ENCODE measurements at places on chromosomes 3 and 15.

- DNase-seq = no peak
Observed at GRCh38 chr15:70923311-70924080, 30.9 kb downstream of the LRRC49 start.

DNA sequence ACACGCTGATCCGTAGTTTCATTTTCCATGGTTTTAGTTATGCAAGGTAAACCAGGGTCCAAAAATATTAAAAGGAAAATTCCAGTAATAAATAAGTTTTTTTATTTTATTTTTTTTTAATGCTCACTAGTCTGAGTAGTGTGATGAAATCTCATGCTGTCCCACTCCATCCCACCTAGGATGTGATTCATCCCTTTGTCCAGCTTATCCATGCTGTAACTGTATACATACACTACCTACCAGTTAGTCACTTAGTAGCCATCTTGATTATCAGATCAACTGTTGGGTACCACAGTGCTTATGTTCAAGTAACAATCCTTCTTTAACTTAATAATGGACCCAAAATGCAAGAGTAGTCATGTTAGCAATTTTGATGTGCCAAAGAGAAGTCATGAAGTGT is 75.2 kb downstream of the ESYT3 start:
- no peak for DNase-seq

DNA sequence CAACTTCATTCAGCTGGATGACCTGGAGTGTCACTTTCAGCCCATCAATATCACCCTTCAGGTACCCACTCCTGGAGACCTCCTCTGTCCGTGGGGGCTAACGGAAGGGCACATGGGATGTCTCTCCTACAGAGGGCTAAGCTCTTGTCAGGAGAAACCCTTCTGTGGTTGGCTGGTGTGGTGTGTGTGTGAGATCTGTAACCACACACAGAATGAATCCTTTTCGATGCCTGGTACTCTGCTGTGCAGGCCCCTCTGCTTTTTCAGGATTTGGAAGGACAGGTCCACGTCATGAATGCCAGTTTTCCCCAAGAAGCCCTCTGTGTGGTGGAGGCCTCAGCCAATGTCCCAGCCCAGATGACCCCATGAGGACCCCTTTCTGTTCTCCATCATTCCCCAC is 117.7 kb upstream of the CTDSPL start:
- DNase-seq = no peak

DNA sequence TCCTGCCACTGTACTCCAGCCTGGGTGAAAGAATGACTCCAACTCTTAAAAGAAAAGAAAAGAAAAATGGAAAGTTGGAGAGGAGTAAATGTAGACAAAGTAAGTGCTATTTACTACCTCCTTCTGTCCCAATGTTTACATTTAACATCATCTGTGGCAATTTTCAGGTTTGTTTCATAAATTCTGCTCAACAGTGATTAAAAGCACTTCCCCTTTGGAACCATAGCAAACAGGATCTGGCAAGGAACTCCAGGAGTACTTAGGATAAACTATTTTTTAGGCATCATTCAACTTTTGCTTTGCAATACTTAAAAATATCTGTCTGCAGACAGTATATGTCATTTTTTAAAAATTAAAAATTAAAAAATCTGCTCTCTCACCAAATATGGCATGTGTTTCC is 5.5 kb upstream of the CX3CR1 start:
- DNase-seq = no peak

DNA sequence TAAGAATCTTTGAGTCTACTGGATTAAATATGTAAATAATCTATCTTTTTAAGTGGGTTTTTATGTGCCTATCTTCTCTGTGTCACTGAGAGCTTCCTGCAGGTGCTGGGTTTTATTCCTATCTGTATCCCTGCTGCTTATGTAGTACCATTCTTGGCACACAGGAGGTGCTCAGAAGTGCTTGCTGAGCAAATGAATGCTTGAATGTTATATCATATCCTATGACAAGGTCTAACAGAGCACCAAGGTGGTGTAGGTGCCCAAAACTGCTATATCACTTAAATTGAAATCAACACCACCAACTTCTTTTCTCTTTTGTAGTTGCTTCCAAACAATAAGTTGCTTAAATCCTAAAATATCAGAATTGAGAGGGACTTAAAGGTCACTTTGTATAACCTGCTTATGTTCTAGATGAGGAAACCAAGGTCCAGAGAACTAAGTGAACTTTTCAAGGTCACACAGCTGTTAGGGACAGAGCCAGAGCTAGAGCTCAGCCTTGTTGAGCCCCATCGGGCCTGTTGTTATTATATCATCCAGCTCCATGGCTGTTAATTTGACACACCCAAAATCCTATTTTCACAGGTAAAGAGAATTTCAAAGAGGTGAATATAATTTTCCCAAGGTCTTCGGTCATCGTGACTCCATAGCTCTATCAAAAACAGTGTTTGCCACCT is 46.0 kb downstream of the CCNL1 start:
- no peak for DNase-seq

DNA sequence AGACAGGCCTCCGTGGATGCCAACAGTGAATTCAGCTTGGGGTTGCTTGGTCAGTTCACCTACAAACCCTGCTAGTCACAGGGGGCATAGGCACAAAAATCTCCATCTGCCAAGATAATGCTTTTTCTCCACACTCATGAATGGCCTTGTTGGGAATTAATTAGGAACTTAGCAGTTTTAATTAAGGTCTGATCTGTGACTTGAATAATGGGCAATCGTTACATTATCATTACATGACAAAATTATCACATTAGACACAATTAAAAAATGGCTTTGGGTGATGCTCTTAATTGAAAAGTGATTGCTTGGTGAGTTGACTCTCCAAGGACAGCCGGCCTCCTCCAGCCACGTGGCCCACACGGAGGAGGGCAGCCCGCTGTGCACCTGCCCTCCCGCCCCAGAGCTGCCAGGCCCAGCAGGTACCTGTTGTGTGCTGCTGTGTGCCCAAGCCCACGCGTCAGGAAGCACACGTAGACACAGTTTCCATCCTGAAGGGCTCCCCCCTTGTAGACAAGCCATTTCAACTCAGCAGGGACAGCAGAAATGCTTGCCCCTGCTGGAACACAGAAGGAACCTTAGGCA is 274.2 kb downstream of the OCA2 start:
- no peak for DNase-seq

- no peak for DNase-seq
Observed at GRCh38 chr15:67685008-67685599, 140.2 kb upstream of the SKOR1 start.

- DNase-seq = peak; percentile 18
Observed at GRCh38 chr15:60589253-60589652, 110.3 kb upstream of the ICE2 start.

GRCh38 chr3:4601892-4602291 is 108.7 kb downstream of the ITPR1 start:
- DNase-seq = no peak

DNA sequence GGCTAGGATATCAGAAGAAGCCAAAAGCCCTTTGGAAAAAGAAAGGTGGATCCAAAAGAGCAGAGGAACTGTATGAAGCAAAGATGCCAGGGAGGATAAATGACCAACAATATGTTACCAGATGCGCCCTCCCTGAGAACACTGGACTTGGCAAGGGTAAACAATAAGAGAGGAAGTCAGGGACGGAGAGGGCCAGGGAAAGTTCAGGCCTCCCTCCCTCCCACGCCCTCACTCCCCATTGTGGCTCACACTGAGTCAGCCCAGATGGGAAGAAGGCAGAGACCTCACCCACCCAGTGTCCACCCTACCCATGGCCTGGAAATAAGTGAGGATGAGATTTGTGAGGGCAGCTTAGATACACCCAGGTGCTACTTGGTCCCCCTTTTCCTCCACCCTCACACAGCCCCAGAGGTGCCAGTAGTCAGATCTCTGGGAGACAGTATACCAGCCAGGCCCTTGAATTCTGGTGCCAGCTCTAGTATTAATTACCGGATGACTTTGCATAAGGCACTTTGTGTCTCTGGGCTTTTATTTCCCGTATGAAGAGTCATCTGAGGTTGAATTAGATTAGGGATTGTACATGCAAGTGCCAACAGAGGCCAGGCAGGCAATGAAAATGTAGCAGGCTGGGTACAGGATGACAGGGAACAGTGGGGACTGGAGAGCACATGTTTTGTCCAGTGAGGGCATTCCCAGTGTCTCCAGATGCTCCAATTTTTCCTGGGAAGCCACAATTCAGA is 35.1 kb upstream of the FRMD4B start:
- DNase-seq = no peak

DNA sequence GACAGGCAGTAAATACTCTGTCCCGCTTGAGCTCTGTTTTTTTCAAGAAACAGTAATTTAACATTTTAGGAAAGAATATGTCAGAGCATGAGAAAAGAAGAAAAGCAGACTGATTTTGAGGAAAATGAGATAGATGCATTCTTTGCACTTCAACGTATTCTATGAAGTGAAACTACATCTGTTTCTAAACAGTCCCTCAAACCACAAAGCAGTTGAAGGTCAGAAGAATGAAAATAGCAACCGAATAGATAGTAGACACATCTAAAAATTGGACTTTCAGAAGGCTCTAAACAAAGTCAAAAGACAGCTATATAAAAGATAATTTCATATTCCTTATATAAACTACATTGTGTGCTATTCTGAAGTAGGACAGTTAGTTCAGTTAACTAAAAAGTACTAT is 172.6 kb upstream of the LRRC3B start:
- no peak for DNase-seq

DNA sequence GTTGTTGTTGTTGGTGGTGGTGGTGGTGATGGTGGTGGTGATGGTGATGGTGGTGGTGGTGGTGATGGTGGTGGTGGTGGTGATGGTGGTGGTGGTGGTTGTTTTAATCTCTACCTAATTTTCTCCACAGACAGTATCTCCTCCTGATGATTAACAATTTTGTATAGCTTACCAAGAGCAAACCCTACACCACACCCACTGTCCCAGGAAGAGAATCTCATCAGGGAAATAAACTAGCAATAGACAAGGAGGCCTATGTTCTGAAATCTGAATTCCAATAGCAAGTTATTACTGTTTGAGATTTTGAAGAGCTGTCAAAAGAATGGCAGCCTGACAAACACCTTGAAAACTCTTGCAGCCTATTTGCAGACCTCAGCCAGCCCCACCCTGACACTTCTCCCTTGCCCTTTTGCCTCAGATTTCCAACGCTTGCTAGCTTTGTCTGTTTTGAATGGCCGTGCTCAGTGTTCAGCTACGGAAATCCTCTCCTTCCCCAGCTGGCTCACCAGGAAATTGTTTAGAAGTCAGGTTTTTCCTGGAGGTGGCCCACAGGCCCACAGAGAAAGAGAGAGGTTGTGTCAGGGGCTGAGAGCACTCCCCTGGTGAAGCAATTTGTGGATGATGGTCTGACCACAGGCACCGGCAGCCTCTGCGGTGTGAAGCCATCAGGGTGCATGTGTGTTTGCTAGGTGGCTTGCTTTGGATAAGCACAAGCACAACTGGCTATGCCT is 101.6 kb downstream of the MAGI1 start:
- no peak for DNase-seq

GRCh38 chr3:193803288-193803687 is 210.3 kb downstream of the OPA1 start:
- no peak for DNase-seq

GRCh38 chr3:156150434-156151066 is 30.2 kb downstream of the KCNAB1 start:
- no peak for DNase-seq

DNA sequence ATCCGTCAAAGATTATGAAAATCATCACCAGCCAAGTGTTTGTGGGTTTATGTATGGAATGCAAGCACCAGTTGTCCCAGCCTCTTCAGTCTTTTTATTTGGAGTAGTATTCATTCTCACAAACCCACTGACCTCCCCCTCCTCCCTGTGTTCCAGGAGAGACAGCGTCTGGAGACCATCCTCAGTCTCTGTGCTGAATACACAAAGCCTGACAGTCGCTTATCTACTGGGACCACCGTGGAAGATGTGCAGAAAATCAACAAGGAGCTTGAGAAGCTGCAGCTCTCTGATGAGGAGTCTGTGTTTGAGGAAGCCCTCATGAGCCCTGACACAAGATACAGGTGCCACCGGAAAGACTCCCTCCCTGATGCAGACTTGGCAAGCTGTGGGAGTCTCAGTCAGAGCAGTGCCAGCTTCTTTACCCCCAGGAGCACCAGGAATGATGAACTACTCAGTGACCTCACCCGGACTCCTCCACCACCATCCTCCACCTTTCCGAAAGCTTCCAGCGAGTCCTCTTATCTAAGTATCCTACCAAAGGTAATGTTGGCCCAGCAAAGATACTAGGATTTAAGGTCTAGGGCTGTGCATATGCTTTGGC is 54.2 kb downstream of the PHLDB2 start:
- no peak for DNase-seq

- DNase-seq = no peak
Observed at GRCh38 chr15:39180483-39180933, 400.4 kb upstream of the THBS1 start.

DNA sequence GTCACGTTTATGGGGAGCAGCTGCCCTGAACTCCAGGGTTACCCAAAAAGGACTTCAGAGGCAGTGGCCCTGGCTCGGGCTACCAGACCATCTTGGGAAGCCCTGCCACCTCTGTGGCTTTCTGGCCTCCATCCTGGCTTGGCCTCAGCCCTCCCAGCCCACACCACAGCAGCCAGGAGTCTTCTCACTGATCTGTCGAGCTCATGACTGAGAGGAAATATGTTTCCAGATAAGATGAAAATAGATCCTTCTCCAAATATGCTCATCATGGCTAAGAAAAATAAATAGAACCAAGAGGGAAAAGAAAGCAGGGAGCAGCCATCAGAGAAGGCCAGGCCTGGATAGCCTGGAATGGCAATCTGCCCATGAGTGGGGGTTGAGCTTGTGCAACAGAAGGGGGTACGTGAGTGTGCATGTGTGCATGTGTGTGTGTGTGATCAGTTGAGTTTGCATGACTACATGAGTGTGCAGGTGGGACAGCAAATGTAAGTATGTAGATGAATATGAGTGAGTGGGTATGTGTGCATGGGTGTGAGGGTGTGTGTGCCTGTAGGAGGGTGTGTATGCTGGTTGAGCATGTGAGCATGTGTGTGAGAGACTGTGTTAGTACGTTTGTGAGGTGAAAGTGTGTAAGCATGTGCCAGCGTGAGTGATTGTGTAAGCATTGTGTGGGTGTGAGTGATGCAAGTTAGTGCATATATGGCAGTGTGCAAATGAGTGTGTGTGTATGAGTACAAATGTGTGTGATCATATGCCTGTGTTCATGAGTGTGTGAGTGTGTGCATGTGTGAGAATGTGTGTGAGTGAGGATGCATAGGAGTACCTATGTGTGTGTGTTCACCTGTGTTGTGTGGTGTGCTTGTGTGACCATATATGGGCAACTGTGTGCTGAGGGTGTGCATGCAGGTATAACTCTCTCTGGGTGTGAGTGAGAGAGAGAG is 9.9 kb upstream of the RFT1 start:
- DNase-seq = no peak

DNA sequence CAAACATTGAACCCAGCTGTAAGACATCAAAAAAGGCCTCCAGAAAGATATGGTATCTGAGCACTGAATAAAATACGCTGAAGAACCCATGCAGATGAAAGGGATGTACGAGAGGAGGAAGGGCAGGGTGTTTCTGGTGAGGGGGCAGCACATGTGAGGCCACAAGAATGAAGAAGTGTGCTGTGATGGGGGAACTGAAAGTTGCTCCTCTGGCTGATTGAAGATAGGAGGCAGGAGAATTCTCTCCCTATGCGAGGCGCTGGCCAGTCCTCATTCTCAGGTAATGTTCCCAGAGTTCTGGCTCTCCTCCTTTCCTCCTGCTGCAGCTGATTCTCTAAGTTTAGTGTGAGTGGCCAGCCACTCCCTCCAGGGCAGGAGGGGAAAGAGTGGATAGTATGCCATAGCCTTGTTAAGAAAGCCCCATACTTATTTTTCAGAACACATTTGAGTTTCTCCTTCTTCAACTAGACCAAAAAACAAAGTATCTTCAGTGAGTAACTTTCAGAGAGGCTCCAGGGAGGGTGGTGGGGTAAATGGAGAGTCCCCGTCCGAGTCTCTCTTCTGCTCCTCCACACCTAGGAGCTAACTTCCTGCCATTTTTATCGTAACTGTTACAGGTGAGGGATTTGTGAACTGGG is 26.9 kb upstream of the MYO1E start:
- no peak for DNase-seq

Measured in activated naive CD4-positive, alpha-beta T cell (primary cell).